ENCODE measurements at places on chromosomes 2 and 18.

DNA sequence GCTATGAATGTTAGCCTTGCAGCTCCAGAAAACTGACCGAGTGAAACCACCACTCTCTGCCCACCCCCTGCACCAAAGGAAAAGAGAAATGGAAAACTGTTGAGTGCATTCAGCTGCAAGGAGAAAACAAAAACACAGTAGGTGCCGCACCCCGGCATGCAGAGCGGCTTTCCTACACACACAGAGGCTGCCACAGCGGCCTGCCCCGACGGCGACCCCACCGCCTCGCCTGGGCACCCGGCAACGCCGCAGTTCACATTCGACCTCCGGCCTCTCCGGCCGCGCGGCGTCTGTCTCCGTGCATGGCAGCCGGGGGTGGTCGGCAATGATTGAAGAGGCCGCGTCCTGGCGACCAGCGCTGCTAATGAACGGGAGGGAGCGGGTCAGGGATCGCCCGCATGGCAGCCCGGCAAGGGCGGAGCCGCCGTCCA is 417.1 kb upstream of the SALL3 start:
- no peak for DNase-seq

DNA sequence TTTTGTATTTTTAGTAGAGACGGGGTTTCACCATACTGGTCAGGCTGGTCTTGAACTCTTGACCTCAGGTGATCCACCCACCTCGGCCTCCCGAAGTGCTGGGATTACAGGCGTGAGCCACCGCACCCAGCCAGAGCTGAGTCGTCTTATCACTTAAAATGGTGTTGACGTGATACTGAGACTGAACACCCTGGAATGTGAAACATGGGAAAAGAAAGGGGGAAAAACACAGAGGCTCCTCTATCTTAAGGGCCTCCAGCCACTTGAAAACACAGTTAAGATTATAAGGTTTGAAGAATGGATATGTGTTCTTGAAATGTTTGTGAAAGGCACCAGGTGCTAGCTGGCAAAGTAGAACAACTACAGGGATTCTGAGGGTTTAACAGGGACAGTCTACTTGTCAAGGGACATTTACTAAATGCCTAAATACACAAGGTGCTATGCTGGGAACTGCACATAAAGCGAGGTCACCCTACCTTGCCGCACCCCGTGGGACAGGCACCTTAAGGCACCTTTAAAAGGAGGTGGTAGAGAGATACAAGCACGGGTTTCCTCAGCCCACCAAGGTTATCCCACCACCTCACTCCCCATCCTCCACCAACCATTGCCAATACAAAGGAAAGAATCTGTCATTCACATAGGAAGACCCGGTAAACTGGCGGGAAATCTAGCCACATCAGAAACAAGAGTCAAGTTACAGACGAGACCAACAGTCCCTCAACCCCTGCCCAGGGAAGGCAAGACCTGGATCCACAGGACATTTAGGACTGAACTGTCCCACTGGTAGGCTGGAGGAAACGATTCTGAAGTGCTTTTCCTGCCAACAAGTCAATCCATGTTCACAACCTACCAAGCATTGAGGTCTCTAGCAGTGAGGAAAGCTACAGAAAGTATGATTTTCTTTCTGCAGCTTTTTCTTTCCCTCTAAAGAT is 43.4 kb downstream of the STK39 start:
- no peak for DNase-seq

DNA sequence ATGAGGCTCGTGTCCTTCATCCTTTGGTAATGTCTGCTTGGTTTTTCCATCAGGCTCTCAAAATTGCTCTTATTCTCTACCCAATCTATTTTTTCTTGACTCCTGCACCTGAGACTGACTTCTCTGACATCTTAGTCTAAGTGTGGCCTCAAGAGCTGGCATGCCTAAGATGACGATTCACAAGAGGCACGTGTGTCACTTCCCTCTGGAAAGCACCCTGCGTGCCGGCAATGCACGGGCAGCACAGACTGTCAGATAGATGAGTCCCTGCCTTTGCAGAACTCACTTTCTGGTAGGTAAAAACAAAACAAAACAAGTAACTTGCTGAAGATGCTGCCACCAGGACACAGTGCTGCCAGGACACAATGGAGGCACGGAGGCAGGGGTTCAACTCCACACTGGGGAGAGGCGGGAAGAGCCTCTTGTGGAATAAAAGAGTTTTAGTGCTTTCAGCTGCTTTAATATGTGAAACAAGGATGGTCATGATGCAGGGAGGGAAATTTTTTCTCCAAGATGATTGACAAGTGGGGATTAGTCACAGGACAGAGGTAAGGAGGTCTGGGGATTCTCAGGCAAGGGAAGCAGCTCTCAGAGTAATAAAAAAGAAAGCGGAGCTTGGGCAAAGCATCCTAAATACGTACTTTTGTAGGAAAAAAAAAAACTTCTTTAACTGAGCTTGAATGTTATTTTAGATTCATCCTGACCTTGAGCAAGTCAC is 27.3 kb downstream of the CYB5A start:
- peak; percentile 15 for DNase-seq

DNA sequence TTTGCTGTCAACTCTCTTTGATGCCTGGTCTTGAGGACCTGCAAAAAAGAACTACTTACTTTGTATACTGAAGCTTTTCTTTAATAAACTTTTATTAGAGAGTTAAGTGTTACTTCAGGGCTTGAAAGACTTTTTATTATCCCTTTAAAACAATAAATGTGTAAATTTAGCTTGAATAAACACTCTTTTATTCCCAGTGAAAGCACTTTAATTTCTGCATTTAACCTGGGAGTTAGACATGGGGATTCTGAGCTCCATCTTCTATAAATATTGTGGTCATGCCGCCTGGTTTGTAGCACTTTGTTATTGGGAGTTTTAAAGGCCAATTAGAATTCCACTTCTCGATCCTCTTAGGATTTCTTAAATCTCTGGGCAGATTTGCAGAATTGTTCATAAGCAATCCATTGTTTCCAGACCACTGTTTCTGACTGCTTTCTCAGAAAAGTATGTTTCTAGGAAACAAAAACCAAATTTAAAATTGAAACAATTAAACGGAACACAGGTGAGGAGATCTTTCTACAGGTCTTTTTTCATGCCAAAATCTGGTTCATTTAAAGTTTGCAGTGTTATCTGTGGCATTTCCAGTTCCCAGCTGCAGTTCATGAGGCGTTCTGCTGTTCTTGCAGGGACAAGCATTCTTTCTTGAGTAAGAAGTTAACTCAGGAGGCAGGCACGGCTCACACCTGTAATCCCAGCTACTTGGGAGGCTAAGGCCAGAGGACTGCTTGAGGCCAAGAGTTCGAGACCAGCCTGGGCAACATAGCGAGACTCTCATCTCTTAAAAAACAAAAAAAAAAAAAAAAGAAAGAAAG is 18.1 kb upstream of the E2F6 start:
- no peak for DNase-seq

DNA sequence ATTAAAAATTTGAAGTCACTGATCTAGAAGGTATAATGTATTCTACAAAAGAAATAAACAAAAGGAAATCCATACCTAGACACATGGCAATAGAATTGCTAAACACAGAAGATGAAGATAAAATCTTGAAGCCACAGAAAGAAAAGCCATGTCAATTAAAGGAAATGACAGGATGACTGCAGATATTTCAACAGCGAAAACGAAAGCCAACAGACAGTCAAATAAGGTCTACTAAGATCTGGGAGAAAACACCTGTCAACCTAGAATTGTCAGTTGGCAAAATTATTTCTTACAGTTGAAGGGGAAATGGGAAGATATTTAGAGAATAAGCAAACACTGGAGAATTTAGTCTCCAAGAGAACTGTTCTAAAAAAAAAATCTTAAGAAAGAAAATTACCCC is 39.2 kb downstream of the NETO1 start:
- DNase-seq = no peak

- no peak for DNase-seq
Measured at GRCh38 chr2:31349160-31349559, 65.4 kb downstream of the XDH start.

DNA sequence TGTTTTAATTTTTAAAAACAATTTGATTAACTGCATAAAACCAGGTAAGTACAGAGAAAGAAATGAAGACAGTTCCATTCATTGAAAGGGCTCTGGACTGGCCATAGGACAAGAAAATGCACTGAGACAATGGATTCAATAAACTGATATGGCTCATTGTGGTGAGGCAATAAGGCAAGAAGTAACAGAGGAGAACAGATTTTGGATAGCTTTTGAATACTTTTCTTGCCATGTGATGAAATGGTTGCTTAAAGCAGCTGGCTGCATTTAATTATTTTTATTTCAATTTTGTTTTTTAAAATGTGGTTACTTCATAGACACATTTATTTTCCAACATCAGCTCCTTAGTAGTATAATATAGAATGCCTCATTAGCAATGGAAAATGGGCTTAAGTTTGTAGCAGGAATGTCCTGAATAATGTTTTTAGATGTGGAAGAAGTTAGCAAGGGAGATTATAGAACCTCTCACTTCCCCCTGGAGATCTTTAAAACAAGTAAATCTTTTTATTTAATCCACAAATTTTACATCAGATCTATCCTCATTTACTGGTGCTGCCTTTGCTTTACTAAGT is 646.9 kb upstream of the ZEB2 start:
- DNase-seq = no peak

- no peak for DNase-seq
Measured at GRCh38 chr2:14907014-14907612, 274.6 kb downstream of the LRATD1 start.

- DNase-seq = no peak
Measured at GRCh38 chr2:63680455-63680854, 91.7 kb downstream of the MDH1 start.

- no peak for DNase-seq
Measured at GRCh38 chr2:233464531-233465240, 101.9 kb downstream of the USP40 start.

DNA sequence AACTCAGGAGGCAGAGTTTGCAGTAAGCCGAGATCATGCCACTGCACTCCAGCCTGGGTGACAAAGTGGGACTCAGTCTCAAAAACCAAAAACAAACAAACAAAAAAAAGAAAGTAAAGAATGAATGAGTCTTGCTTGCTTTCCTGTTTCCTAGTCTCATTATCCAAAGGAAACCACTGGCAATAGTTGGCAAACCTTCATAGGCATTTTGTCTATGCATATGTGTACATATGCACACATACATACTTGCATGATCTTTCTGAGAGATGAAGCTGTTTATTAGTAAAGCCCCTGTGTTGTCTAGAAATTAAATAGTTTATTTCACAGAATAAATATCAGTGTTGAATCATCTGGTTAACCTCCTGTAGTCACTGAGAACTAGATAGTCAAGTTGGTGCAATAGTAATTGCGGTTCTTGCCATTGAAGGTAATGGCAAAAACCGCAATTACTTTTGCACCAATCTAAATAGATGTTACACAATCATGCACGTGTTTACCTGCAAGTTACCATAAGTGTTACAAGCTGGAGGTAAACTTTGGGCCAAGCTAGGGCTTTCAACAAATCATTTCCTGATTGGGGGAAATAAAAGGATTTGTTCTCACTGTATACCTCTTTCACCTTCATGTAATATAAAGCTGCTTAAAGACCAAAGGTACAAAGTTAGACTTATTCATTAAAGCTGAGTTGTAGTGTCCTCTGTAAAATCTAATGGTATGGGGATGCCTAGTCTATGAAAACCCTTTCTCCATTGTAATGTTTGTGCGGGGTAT is 24.7 kb downstream of the SLC20A1 start:
- DNase-seq = no peak

- DNase-seq = no peak
Measured at GRCh38 chr18:42425025-42425424, 470.0 kb downstream of the PIK3C3 start.

- no peak for DNase-seq
Measured at GRCh38 chr18:33802955-33803354, 224.9 kb downstream of the ASXL3 start.

DNA sequence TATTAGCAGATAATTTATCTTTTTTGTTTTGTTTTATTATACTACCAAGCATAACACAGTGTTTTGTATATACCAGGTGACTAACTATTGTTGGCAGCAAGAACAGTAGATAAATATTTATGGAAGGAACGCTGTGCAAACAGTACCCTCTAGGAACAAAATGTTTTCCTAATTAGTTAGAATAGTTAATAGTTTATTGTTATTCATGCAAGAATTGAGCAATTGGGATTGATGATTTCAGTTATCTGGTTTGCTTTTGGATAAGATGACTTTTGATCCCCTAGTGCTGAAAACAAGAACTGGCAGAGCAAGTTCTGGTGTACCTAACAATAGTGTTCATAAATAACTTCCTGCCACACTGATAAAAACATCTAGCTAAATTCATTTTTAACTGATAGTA is 323.3 kb downstream of the TGIF1 start:
- DNase-seq = no peak

DNA sequence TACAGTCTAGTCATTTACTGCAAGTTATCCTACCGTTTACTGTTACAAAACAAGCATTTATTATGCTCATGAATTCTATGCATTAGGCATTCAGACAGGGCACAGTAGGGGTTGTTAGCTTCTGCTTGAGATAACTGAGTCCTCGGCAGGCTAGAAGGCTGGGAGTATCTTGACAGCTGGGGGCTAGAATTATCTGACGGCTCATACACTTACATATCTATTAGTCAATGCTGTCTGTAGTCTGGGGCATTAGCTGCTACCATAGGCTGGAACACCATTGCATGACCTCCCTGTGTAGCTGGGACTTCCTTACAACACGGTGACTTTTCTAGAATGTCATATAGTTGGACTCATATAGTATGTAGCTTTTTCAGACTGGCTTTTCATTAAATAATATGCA is 61.9 kb upstream of the ALK start:
- no peak for DNase-seq

DNA sequence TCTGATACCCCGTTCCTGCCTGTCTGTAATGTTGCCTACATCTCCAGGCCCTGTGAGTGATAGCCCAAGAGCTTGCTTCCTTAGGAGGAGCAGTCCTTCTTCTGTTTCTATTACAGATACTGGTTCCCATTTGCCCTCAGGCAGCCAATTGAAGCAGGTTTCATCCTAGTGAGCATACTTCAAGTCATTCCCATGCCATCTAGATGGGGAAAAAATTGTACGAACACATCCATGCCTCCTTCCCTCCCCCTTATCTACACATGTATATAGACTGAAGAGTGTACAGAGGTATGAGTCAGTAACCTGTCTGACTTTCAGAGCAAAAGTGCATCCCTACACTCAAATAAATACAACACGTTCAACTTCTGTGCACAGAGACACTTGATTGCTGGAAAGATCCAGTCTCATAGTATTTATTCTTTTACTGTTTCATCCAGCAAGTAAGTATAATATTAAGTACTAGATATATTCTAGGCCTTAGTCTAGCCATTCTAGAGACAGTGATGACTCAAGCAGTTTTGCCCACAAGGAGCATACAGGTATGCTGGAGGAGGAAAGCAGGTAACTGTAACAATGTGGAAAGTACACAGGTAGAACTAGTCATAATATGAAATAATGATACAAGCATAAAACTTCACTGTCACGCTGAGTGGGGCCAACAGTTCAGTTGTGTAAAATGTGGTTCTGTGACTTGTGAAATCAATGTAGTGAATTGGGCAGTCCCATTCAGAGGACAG is 153.4 kb downstream of the MGAT5 start:
- DNase-seq = no peak

GRCh38 chr18:25005541-25006403 is 346.2 kb downstream of the ZNF521 start:
- DNase-seq = no peak
